ENCODE measurements at places on chromosomes 12 and 14. TPM values are rescaled to one million over a fixed set of nuclear protein-coding genes. Genes with fewer than 3 reads are reported as not detected.

DNA sequence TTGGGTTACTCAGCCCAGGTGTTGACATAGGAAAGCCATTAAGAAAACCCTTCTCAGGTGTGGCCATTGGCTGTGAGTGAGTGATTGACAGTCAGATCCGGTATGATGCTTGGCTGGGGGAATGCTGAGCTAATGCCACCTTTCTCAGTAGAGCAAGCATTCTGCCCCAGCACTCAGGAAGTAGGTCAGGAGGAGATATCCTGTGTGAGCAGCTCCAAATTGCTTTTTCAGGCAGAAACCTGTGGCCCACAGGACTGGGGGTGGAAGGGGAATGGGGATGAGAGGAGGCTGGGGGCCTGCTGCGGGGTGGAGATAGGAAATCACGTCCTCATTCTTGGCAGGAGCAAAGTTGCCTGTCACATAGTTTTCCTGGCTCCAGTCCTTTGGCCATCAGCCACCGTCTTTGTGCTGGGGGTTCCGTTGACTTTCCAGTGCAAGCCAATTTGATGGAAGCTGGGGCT lies 55.7 kb downstream of the NINJ2 start:
- no peak for DNase-seq

Gene BBOF1
- total RNA-seq: 3.1 TPM

GRCh38 chr12:83527810-83528209 lies 841.1 kb downstream of the TMTC2 start:
- DNase-seq: no peak

DNA sequence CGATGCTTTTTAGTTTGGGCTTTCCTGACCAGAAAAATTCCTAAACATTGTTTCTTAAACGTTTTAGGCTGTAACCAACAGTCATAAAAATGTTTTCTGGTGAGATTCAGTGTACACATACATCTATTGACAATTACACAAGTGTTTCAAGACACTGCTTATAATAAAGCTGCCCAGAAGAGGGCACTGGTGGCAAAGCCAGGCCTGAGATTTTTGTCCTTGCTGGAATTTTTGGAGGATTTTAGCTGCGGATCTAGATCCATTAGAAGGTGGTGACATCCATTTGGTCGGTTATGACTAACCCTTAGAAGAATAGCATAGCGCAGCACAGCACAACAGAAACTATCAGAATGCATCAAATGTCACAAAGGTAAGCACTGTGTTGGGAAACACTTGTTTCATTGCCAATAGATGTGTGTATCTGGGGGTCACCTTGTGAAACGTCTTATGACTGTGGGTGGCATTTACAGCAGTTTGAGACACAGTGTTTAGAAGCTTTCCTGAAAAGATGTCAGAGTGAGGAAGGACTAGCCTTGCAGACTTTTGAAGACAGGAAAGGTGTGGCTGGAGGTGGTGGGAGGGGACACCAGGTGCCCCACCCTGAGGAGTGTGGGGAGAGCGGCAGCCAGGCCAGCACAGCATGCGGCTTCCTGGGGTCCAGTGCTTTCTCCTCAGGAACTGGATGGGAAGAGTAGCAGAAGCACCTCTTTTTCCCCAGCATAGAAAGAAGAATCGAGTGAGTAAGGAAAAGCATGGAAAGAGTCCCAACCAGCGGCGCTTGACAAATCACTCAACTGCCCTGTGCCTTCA lies 54.7 kb upstream of the FKBP4 start:
- DNase-seq: no peak

GRCh38 chr12:62127516-62127915 lies 132.7 kb upstream of the USP15 start:
- no peak for DNase-seq

DNA sequence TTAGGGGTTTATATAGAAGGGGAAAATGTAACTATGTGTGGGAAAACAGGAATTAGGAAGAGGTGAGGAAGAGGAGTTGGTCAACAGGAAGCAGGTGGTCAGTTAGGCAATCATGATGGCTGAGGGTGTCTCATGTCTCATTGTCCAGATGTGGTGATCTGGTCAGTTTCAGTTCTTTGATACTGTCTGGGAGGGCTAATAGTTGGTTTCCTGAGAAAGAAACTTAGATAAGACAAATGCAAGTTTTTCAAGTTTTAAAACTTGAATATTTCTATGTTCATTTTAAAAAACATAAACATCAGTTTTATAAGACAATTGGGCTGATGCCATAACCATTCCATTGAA lies 1121.8 kb upstream of the USP15 start:
- no peak for DNase-seq

DNA sequence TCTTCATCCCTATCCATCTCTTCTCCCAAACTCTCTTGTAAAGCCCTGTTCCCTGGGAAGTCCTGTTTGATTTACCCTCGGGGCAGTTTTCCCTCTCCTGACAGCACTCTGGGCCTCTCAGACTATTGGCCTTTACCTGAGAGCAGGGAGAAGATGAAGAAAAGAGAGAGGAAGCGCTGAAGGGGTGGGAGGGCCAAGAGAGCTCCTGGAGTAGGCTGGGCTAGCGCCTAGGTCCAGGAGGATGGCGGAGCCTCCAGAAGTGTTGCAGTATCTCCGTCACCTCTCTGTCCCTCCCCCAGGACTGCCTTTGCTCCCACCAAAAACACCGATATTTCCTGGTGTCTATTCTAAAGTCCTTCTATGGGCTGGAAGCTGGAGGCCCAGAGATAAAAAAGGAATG lies 5.7 kb upstream of the IGFBP6 start:
- DNase-seq: no peak

Gene NGB
- total RNA-seq: not detected

Gene AMN
- total RNA-seq: 12.4 TPM

Gene OTOGL
- total RNA-seq: not detected

DNA sequence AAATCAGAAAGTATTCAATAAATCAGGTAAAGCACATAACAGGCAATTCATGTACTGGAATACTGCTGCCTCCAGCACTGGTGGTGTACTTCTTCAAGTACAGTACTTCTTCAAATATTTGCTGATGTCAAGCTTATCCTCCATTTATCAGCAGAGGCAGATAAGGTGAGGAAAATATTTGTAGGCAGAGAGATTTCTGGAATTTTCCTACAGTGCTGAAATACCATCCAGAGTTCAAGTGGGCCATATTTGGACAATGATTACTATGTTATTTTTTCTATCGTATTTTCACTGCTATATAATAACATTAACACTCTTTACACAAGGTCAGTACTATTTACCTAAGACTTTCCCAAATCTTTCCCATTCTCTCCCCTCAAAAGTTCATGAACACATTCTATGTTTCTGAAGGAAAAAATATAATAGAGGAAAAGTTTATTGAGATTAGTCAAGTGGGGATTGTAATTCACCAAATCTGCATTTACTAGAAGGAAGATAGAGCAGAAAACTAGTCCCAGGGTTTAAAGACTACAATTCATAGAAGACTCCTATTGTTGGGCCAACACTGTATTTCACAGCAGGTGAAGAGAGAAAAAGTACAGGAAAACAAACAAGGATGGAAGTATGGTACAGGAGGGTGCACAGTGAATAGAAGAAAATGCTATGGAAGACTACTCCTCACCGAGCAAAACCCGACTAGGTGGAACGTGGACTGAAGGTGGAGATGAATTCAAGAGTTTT lies 141.1 kb downstream of the PAWR start:
- no peak for DNase-seq

- DNase-seq: no peak
Observed at GRCh38 chr14:94196057-94196456, 21.9 kb downstream of the PPP4R4 start.

Gene TAS2R8
- total RNA-seq: not detected

GRCh38 chr14:69043596-69044260 lies 64.6 kb upstream of the ACTN1 start:
- DNase-seq: no peak

- no peak for DNase-seq
Observed at GRCh38 chr14:86802726-86803125, 1190.3 kb downstream of the GALC start.

Gene IFT43
- 10.0 TPM for total RNA-seq

- no peak for DNase-seq
Observed at GRCh38 chr12:106360400-106360994, 2.9 kb downstream of the POLR3B start.

DNA sequence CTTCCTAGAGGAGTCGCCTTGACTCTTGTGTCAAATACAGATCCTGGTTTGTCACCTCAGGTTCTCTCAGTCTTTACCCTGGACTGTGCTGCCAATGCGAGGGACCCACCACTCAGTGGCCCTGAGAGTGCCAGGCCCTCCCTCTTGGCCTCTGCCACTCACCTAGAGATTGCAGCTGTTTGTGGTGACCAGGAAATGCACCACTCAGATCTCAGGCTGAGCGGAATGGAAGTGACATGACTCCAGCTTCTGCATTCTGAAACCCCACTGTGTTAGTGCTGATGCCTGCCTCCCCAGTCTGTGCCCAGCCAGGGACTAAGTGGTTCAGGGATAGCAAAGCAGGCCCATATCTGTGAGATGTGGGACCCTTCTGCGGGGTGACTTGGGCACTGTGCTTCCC lies 27.8 kb upstream of the NEDD1 start:
- no peak for DNase-seq

Gene DNAAF2
- total RNA-seq: 26.7 TPM

DNA sequence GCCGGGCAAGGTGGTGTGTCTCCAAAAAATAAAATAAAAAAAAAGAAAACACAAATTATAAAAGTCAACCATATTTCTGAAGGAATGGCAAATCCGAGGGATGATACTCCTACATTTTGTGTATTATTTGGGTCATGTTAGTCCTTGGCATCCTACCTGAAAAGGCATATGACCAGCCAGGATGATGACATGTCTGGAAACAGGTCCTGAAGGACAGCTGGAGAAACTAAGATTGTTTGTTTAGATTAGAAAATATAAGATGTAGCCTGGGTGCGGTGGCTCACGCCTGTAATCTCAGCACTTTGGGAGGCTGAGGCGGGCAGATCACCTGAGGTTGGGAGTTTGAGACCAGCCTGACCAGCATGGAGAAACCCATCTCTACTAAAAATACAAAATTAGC lies 47.6 kb upstream of the FOXJ2 start:
- DNase-seq: no peak

Gene AVPR1A
- total RNA-seq: 0.07 TPM

DNA sequence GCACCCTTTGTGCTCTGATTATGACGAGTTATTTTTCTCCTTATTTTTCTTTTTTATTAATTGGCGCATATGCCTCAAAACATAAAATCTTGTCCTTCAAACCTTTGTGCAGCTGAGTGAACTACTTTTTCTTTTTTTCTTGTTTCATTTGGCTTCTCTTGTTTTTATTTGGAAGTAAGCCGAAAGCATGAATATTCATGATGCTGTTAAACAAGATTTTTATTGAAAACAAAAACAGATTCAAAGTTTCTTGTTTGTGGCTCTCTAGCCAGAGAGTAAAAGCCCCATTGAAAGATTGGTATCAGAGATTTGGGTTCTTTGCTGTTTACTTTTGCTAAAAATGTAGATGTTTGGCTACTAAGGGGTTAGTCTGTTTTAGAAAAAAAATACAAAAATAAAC lies 183.8 kb downstream of the TMEM132C start:
- DNase-seq: no peak
